Foreskin keratinocyte (primary cell): ENCODE measurements at places on chromosomes 7 and 10.

- DNase-seq: peak; percentile 20
Measured at GRCh38 chr10:3424111-3424851, 251.7 kb upstream of the PITRM1 start.

GRCh38 chr7:92366730-92367129, 80.6 kb upstream of the GATAD1 start:
- no peak for DNase-seq

GRCh38 chr7:20343205-20343604, 12.5 kb downstream of the ITGB8 start:
- DNase-seq: no peak

GRCh38 chr7:87517136-87517815, 41.8 kb upstream of the ABCB4 start:
- no peak for DNase-seq

DNA sequence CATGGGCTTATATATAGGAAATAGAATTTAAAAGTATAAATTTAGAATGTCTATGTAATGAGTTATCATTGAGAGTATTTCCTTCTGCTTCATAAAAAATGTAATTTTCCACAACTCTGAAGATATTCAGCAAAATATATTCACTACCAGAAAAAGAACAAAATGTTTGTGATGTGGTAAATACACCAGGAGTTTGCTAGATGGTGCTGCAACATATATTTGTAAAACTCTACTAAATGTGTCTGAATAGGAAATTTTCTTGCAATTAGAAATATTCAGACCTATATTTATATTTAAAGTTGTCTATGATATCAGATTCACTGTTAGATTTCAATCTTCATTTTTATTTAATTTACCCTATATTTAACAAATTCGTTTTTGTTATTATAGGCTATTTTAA, 201.1 kb downstream of the PPP1R3A start:
- no peak for DNase-seq

DNA sequence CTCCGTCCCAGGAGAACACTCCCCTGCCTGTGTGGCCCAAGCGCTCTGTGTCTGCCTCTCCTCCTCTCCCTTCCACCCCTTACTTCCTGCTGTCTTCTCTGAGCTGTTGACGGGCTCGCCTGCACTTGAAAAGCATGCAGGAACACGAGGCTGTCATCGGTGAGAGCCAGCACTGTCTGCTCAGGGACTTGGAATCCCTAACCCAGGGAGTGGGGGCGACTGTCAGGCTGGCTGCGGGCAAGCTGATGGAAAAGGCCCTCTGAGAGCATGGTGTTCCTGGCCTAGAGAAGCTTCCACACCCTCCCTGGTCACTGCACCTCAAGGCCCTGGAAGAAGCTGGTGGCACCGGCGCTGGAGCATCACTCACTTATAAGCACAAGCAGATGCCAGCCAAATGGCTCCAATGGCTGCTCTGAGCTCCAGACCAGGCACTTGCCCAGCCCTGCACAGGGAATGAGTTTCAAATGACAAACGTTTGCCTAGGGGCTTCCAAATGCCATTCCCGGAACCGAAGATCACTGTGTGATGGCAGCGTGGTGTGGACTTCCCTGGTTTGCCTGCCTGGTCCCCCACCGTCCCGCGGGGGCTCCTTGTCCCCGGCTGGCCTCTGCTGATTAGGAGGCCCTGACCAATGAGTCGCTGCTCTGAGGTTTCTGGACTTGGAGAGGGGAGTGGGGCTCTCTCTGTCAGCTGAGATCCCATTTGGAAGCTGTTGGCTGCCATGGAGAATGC, 56.7 kb upstream of the EBF3 start:
- peak; percentile 59 for DNase-seq

DNA sequence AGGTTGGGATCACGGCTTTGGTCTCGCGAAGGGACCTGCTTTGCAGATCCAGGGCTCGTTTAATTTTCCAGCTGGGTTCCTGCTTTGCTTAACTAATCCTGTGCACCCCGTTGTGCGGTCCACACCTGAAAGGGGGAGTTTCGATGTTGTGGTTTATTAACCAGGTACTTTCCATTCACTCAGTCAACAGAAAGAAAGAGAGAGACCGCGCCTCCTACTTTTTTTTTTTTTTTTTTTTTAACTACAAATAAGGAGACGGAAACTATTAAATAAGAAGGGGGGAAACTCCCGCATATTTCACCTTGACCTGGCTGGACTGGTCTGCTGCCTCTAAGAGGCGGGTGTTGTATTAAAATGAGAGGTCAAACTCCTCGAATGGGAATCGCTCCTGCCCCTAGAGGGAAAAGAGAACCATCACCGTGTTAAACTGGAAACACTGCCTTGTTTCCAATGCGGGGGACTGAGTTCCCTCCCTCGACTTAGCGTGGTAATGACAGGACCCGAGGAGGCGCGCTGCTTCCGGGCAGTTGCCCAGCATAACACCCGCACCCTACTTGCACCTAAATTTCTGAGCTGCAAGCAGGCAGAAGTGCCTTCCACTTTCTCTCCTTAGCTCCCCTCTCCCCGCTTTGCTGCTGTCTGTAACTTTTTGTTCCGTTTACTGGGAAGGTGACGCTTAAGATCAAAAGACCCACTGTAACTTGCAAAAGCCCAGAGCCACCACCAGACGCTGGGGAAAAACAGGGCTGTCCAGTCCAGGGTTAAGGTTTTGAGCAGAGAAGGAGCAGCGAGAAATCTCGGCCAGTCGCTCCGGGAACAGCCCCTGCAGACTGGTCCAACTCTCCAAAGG, 1.1 kb upstream of the ITGB8 start:
- DNase-seq: peak; percentile 74

GRCh38 chr7:101854084-101854865, 36.8 kb downstream of the CUX1 start:
- no peak for DNase-seq

- DNase-seq: peak; percentile 80
Measured at GRCh38 chr7:32616625-32617024, 121.3 kb downstream of the AVL9 start.

DNA sequence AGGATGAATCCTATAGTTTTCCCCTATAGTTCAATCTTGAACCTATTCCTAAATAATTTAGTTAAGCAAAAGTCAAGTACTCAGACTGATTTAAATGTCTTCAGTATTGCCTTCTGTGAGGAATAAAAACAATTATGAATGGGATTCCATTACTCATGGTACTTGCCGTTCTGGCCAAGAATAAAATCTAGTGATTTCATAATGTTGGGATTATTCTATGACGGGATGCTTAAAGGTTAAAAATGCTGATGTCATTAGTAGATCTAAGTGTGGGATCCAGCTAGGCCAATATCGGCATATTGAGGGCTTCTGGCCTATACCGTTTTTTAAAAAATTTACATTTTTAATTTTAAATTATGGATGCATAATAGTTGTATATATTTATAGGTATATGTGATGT, 5.3 kb downstream of the BPGM start:
- DNase-seq: no peak

- no peak for DNase-seq
Measured at GRCh38 chr7:151275813-151276577, 27.5 kb upstream of the SMARCD3 start.

DNA sequence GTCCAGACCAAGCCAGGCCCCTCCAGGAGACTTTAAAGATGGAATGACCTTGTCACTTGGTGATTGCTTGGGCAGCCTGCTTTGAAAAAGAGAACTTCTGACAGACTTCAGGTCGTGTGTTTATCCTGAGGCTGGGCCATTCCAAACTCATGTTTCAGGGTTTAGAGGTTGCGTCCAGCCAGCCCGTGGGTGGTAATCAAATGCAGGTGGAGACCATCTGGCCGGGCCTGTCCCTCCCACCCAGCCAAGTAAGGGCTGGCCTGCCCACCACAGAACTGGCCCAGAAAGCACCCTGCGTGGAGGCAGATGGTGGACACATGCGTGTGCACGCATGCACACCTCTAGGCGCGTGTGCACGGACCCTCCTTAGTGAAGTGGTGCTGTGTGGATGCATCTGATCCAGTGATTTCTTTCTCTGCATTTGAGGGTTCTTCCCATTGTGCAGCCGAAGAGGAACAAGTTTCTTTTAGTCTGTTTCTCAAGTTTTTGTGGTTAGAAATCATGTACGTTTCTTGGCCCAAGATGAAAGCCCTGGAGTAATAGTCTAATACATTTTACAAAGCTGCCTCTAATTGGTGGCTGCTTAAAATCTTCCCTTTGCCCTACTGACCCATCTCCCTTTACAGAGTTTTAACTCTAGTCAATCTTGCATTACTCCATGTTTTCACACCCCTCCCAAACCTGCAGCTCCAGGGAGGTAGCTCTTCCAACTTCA, 43.0 kb downstream of the SUFU start:
- DNase-seq: no peak

GRCh38 chr10:121812031-121812430, 115.8 kb downstream of the ATE1 start:
- no peak for DNase-seq

DNA sequence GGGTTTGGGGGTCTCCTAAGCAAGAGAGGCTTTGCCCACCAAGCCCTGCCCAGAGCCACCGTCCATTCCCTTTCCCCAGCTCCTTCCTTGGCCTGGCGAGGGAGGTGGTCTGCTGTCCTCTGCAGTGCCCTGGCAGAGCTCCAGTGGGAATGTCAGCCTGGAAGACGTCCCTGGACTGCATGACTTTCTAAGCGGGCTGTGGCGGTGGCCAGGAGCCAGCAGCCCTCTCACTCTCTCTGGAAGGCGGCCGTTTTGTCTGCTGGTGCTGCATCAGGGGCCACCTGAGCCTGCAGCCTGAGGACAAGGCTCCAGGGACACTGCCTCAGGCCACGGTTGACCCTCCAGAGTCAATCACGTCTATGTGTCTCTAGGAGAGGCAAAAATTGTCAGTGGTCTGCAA, 271.0 kb downstream of the SKAP2 start:
- DNase-seq: no peak

- no peak for DNase-seq
Measured at GRCh38 chr10:80140251-80140650, 7.7 kb downstream of the PLAC9 start.

GRCh38 chr7:18521945-18522566, 26.5 kb downstream of the HDAC9 start:
- no peak for DNase-seq

DNA sequence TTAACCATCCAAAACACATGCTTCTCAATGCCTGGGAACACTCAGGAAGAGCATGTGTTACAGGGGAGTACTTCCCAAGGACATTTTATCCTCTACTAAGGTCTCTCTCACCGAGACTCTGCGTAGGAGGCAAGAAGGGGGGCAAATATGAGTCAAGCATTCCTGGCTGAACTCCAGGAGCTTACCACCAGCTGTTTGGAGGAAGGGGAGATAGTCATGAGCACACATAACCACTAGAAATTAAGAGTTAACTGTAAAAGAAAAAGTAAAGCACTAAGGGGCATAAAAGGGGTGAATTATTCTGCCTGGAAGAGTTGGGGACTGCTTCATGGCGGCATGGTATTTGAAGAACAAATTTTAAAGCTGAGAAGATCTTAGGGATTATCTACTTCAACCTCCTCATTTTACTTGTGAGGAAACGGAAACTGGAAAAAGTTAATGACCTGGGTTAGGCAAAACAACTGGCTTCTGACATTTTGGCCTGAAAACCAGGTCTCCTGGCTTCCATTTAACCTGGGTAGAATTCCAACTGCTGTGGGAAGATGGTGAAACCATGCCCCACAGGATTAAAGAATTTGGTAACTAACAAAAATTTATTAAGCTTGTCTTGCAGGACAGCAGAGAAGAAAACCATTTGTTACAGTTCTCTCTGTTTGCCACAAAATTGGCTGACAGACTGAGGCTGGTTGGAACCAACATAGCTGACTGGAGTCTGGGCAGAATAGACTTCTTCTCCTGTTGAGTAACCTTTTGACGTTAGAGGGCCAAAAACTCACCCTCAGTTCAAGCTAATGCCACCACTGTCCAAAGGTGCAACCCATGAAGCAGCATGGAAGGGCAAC, 85.5 kb downstream of the SLC25A13 start:
- peak; percentile 42 for DNase-seq

GRCh38 chr10:1166828-1167275, 110.7 kb downstream of the WDR37 start:
- DNase-seq: no peak

DNA sequence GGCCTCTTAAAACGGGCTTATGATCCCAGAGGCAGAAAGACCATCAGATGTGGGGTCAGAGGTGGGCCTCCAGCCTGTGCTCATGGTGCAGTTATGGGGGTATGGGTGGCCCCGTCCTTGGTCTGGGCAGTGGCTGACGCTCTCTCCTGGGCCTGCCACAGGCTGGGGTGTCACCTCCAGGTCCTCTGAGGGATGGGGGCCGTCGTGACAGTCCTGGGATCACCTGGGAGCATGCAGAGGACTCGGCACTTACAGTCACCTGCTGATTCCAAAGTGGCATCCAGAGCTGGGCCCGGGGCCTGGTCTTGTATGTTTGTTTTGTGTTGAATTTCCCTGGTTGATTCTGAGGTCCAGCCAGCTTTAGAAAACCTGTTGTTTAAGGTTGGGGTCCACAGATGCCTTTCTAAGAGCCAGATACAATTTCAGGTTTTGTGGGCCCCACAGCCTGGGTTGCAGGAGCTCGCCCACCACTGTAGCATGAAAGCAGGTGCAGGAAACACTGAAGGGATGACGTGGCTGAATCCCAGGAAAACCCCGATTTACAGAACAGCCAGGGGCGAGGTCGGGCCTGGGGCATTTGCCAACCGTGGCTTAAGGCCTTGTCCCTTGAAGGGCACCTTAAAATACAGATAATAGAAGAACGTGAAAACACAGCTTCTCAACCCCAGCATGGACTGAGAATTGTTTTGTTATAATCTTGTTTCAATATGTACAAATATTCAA, 170.7 kb upstream of the PPP2R2D start:
- DNase-seq: no peak

DNA sequence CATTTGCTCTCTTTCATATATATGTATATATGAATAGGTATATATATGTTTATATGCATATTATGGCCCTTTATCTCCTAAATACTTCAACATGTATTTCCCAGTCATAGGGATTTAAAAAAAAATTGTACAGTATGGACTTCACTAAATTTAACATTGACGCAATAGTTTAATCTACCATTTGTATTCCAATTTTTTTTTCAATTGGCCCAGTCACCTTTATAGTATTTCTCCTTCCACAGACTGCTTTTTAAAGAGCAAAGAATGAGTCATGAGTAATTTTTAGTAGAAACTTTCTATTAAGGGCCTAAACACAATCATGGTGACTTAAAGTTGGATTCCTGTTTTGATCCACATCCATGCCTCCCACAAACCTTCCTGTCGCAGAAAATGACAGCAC, 20.5 kb downstream of the CCSER2 start:
- no peak for DNase-seq

GRCh38 chr7:17939606-17940301, 540 bp downstream of the SNX13 start:
- DNase-seq: peak; percentile 17

DNA sequence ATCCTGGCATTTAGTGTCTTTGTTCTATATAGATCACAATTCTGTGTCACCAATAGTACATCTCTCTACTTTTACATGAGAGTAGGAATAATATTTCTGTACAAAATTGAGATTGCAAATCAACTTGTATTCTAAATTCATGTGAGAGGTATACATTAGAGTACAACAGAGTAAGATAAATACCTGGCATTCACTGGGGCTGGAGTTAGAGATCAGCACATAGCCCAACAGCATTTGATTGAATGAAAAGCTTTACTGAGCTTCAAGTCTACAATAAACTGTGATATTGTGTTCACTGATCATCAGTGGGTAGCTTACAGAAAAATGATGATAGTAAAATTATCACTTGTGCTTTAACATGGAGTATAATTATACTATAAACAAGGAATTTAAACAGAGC, 1114.7 kb downstream of the REEP3 start:
- DNase-seq: no peak

- no peak for DNase-seq
Measured at GRCh38 chr7:112154690-112155089, 51.5 kb downstream of the DOCK4 start.
